Breast epithelium (tissue), 4 donors: ENCODE measurements at places on chromosomes 13 and 19. TPM values are rescaled to one million over a fixed set of nuclear protein-coding genes. Genes with fewer than 3 reads are reported as not detected.
A peak's percentile ranks its signal among the peaks of the same experiment; 100 is the strongest.

ZSWIM4 gene
- 8.5 TPM for total RNA-seq

VSIG10L gene
- 1.3 TPM for total RNA-seq

ITGBL1 gene
- 62.5 TPM for total RNA-seq

VMAC gene
- 9.2 TPM for total RNA-seq

ADGRE1 gene
- 0.44 TPM for total RNA-seq

- peak; percentile 58 for DNase-seq
Measured at GRCh38 chr13:44159633-44160279, 213.9 kb upstream of the SERP2 start.

- no peak for DNase-seq
Measured at GRCh38 chr19:32647361-32647760, 27.6 kb downstream of the ANKRD27 start.

DNA sequence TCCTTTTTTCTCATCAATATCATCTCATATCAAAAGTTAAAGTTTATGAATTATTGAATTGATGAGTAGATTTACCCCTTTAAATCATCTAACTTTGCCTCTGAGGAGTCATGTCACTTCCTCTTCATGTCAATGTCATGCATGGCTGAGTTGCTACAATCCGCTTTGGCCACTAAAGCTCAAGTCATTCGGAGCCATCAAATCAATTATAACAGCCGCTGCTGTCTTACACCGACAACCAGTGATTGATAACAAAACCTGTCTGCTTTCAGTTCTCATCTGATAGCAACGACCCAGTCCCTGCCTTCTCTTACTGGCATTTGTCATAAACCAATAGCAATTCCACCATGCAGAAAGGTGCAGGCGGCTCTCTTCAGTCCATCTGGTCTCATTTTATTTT is 429.3 kb downstream of the DIAPH3 start:
- no peak for DNase-seq

DNA sequence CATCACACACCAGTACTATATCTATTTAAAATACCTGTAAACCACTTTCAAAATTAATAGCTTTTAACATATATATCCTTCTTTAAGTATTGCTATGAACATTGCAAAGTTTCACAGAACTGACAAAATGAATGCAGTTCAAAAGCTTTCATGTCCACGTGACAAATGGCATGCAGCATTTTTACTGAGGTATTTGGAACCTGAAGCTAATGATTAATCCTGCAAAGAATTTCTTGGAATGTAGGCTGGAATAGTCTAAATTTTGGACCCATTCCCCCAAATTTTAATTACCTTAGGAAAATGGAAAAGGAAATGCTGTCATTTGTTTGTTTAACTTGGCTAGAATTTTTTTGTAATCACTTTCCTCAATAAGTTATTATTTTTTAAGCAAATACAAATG is 423.8 kb upstream of the GPC6 start:
- DNase-seq: no peak

GRCh38 chr13:46181840-46182490 is at the start of gene LCP1:
LCP1 (minus strand) TSS chr13:46182177; CDS start chr13:46159662, 22,515 bp downstream.
- DNase-seq: no peak

DNA sequence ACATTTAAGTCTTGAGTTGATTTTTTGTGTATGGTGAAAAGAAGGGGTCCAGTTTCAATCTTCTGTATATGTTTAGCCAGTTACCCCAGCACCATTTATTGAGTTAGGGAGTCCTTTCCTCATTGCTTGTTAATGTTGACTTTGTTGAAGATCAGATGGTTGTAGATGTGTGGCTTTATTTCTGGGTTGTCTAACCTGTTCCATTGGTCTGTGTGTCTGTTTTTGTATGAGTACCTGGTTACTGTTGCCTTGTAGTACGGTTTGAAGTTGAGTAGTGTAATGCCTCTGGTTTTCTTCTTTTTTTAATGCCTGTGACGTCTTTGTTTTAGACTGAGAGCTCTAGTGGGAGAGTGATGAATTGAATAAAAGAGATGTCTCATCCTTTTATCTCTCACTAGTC is 83.2 kb downstream of the NBEA start:
- no peak for DNase-seq

DNA sequence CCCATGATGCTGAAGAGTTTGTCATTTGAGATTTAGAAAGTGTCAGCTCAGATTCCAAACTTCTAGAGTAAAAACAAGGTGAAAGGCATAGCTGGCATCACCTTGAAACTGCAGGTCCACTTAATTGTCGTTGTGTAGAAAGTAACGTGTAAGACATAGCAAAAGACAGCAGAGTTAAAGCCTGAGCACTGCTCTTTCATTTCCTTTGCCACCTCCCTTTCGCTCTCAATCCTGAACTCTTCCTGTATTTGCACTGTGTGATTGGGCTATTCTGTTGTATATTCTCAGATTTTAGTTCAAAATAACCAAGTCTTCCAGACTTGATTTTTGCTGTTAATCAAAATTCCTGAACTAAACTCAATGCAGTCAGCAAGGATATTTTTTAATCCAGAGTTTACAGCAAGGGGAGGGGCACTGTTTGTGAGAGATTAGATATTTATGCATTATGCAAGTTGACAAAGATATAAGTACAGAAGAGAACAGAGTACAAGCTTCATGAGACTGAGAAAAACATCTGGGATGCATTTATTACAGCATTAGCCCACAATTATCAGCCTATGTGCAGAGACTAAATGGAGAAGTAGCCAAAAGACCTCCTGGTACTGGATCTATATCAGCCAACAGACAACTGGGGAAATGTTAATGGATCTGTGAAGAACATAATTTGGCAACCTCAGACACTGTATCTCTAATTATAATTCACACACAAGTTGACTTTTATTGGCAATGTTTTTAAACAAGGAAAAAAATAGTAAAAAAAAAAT is 328.6 kb downstream of the SUCLA2 start:
- DNase-seq: no peak

- DNase-seq: no peak
Measured at GRCh38 chr13:34462843-34463242, 479.2 kb upstream of the NBEA start.

GRCh38 chr13:59038824-59039223 is 1124.9 kb downstream of the DIAPH3 start:
- no peak for DNase-seq

GRCh38 chr13:31930490-31930889 is 101.1 kb upstream of the FRY start:
- DNase-seq: no peak

DNA sequence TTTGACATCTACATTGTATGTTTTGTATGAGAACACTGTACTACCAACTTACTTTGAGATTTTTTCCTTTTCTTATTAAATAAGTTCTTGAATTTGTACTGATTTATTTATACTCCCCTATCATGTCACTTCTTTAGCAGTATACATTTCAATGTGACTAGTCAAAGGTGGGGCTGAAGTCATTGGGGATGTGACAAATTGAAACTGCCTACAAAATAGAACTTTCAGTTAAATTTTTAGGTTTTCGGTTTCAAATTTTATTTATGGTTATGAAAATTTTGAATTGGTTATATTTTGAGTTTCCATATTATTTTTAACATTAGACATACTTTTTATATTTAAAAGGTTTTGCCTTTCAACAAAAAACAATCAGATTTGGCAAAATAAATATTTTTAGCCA is 221.6 kb downstream of the NBEA start:
- no peak for DNase-seq

GRCh38 chr19:30309905-30310601 is 62.1 kb upstream of the ZNF536 start:
- no peak for DNase-seq
